Renal pelvis (tissue), 12 donors: ENCODE measurements at places on chromosomes 12 and 14.
A peak's percentile ranks its signal among the peaks of the same experiment; 100 is the strongest.

DNA sequence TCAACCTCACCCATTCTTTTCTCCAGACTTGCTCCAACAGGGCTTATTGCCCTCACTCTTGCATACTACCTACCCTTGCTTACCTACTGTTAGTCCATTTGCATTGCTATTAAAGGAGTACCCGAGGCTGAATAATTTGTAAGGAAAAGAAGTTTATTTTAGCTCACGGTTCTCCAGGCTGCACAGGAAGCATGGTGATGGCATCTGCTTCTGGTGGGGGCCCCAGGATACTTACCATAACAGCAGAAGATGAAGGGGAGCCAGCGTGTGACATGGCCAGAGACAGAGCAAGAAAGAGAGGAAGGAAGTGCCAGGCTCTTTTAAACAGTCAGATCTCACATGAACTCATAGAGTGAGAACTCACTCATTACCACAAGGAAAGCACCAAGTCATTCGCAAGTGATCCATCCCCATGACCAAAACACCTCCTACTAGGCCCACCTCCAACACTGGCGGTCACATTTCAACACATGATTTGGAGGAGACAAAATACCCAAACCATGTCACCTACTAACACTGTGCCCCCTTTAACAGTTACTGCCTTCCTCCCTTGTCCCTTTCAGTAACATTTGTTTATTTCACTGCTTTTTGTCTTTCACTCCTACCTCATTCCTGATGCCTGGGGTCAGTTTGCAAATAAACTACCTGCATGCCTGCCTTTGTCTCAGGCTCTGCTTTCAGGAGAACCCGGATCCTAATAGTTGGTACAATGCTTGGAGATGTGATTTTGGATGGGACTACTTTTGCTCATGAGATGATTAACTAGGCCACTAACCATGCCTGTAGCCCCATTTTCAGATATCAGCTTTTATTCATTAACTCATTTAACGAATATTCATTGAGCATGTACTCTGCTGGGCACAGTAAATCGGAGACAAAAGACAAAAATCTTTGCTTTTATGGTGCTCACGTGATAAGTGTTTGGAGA is 41.6 kb upstream of the CSRP2 start:
- DNase-seq: no peak

DNA sequence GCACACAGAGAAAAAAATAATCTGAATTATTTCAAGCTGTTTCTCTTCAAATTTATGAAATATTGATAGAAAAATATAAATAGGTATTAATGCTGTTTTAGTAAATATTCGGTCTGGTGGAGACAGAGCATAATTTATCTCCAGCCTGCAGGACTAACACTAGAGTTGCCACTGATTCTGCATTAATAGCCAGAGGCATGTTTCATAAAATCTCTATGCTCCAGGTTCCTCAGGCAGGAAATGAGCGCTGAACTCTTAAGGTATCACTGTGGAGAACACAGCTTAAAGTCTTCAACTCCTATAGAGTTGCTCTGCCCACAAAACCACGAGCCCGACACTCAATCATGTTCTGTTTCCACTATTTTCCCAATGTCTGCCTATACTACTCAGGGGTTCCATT is 470.0 kb upstream of the TMPO start:
- DNase-seq: no peak

- no peak for DNase-seq
Measured at GRCh38 chr14:90714811-90715210, 101.4 kb downstream of the TTC7B start.

- no peak for DNase-seq
Measured at GRCh38 chr12:23771240-23771949, 178.1 kb downstream of the SOX5 start.

- DNase-seq: no peak
Measured at GRCh38 chr14:100467939-100468338, 119.3 kb downstream of the BEGAIN start.

DNA sequence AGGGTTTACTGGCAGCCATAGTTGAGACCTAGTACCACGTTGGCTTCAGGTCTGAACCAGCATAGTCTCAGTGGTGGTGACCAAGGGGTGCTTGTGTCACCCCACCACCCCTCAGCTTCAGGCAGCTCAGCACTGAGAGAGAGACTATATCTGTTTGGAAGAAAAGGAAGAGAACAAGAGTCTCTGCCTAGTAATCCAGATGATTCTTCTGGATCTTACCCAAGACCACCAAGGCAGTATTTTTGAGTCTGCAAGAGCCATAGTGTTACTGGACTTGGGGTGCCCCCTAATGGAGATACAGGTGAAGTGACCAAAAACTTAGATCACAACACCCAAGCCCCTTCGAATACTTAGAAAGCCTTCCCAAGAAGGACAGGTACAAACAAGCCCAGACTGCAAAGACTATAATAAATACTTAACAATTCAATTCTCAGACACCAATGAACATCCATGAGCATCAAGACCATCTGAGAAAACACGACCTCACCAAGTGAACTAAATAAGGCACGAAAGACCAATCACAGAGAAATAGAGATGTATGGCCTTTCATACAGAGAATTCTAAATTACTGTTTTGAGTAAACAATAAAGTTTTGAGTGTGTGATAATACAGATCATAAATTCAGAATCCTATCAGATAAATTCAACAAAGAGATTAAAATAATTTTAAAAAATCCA is 107.0 kb downstream of the HELB start:
- DNase-seq: peak; percentile 38

DNA sequence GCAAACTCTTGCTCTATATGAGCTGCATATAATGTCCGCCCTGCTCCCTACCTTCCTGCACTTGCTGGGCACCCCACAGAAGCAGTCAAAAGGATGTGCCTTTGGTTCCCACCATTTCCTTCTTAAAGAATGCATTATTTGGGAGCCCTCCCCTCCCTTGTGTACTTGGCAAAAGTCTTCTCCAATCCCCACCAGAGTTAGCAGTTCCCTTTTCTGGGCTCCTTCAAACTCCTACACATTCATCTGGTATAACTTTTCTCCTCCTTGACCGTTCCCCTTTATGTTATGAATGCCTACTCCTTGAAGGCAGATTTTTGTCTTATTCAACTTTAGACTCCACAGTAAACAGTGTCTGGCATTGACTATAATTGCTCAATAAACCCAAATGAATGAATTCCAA is 27.8 kb downstream of the AREL1 start:
- no peak for DNase-seq

- DNase-seq: no peak
Measured at GRCh38 chr14:69017706-69018105, 38.6 kb upstream of the ACTN1 start.

DNA sequence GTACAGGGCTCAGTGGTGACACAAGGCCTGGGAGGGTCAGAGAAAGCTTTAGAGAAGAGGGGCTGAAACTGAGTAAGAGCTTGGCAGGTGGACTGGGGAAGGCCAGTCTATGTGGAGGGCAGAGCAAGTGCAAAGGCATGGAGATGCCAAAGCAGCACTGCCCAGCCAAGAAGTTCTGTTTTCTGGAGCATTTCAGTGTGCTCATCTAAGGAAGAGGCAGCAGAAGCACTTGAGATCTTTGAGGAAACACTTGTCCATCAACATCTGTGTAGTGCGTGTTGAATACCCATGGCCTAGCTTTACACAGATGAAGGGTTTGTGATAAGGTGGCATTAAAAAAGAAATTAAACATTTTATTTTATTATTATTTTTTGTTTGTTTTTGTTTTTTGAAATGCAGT is 52.8 kb downstream of the FOS start:
- no peak for DNase-seq
